ENCODE measurements at places on chromosomes 7 and 10.

DNA sequence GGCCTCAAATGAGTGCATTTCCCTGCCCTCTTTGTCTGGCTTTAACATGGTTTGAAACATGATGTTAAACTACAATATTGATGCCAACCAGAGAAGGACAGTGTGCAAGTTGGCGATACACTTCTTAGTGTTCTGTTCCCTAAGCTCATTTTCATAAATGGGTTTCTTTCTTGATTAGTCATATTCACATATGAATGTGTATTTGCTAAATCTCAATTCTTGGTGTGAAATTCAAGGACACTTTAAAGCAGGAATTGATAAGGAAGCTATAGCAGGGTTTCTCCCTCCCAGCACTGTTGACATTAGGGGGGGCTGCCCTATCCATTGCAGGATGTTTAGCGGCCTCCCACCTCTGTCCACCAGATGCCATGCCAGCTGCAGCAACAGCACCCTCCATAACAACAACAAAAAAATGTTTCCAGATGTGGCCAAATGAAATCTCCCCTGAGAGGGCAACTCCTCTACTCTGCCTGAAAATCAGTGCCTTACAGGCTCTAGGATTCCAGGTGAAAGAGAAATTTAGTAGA lies 13.1 kb downstream of the CCNY start:
- DNase-seq = no peak

DNA sequence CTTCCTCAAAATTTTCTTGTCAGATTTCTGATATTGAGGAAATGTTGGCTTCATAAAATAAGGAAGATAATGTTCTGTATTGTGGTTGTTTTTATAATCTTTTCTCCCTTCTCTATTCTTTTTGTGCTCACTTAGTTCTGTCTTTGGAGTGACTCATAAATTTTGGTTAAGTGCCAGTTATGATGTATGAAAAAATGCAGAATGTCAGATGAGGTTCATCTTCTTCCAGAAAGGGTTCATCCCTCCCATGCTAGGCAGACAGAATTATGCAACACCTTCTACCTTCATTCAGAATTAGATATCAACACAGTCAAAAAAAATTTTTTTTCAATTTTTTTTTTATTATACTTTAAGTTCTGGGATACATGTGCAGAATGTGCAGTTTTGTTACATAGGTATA lies 36.6 kb upstream of the CYP2C19 start:
- no peak for DNase-seq

- DNase-seq = peak; percentile 59
Measured at GRCh38 chr7:28530175-28530802, 118.0 kb downstream of the CREB5 start.

DNA sequence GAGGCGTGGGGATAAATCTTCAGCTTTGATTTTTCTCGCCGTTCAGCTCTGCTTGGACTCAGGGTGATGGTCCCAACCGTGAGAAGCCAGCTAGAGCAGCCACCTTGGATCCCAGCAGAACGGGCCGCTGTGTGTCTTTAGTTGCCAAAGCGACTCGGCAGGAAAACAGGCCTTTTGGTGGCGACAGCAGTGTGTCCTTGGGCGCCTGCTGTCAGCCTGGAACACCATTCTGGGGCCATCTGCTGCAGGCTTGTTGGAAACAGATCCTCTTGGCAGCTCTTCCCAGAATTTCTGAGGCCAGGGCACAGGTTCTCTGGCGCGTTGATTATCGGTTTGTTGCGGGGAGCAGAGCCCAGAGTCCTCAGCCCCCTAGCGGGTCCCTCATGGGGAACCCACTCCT lies 97.6 kb downstream of the CUX1 start:
- DNase-seq = peak; percentile 64

DNA sequence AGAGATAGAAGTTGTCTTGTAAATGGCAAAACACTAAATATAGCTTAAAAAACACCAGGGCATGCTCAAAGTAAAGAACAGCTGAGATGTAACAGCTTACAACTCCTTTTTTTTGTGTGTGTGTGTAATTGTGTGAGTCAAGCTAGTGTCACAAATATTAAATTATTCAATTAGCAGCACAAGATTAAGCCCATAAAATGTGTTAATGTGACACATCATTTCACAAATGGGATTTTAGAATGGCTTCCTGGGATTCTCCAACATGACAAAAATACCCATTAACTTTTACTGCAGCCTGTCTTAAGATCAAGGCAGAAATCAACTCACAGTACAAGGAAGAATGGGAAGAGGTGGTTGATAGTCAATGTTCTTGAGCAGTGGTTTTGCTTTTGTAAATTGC lies 251.4 kb downstream of the KIF20B start:
- no peak for DNase-seq

DNA sequence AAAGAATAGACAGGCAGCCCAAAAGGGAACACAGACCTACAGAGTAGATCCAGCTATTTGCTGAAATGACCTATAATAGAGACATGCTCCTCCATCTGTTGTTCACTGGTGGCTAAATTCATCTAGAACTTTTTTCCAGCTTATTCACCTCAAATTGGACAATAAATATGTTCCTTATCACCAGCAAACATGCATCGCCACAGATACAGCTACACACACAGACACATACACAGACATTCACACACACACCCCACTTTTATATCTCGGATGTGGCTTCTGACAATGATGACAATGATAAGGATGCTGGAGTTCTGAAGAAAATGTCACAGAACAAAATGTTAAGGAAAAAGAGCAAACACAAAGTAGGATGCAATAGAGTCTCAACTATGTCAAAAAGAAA lies 175.4 kb downstream of the LSM5 start:
- no peak for DNase-seq

- DNase-seq = no peak
Measured at GRCh38 chr10:79282388-79282787, 64.9 kb upstream of the PPIF start.

DNA sequence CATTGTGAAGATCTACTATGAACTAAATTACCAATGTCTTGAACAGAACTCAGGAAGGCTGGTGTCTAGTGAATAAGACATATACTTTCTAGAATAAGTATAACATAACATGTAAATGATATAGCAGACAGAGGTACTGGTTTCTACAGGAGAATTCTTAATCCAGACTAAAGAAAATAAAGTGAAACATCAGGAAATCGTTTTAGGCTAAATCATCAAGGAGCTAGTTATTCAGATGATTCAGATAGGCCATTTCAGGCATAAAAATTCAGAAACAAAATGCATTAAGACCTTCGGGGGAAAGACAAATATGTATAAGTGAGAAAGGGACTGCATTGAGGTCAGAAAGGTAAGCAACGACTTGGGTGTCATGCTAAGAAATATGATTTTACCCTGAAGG lies 170.6 kb downstream of the LRRN3 start:
- DNase-seq = no peak

GRCh38 chr7:54856856-54857255 lies 97.8 kb upstream of the SEC61G start:
- DNase-seq = no peak

- DNase-seq = no peak
Measured at GRCh38 chr10:123092635-123093414, 42.9 kb upstream of the HMX3 start.

GRCh38 chr7:80335511-80336231 lies 176.2 kb downstream of the GNAT3 start:
- no peak for DNase-seq

GRCh38 chr7:69640216-69640615 lies 41.9 kb downstream of the AUTS2 start:
- DNase-seq = no peak

GRCh38 chr7:154566877-154567276 lies 436.0 kb downstream of the PAXIP1 start:
- DNase-seq = no peak

GRCh38 chr7:108196004-108196403 lies 65.8 kb upstream of the LAMB4 start:
- no peak for DNase-seq

- no peak for DNase-seq
Measured at GRCh38 chr10:48446785-48447184, 140.3 kb downstream of the MAPK8 start.

- DNase-seq = no peak
Measured at GRCh38 chr7:66221442-66221841, 16.3 kb downstream of the TPST1 start.

DNA sequence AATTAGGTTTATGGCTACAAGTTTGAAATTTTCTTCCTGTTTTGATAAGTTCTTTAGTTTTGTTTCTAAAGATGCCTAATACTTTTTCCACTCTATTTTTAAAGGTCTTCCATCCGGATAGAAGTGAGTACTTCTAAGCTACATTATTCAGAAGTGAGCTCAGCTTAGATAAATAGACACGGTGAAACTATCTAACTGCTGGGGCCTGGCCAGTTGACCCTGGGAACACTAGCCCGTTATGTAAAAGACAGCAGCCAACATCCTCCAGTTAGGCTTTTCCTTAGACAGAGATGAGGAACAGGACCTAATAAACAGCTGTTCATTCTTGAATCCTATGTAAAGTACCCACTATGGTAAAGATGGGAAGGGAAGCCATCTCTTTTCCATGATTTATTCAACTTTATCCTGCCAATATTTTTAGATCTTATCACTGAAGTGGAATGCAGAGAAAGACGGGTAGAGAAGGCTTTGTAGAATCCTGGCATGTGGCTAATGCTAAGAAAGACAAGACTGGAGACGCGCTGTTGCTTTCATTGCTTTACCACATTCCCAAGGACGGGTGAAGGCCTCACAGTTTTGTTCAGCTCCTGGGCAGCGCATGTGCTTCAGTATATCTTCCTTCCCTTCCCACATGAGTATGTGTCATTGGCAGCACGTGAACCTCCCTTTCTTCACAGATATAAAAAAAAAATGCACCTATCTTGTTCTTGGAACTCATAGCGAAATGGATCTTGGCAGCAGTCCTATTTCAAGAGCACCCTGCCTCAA lies 340.0 kb upstream of the MEOX2 start:
- no peak for DNase-seq

DNA sequence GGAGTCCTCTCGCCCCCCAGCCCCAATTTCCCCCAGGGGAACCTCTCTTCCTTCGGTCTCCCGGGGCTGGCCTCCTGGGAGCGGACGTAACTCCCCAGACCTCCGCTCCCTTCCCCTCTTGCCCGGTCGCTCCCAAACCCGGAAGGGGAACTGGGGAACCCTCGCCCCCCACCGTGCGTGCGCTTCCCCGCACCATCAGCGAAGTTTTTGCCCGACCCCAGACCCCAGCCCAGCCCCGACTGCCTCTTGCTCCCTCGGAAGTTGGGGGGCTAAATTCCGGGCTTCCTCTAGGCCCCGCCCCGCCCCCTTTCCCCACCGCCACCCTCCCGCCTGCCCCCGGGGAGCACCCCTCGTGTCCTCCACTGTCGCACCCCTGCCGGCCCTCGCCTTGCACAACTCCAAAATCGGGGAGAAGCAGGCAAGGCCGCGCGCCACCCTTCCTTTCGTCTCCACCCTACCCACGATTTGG lies 436 bp downstream of the GNB2 start:
- peak; percentile 59 for DNase-seq

- no peak for DNase-seq
Measured at GRCh38 chr7:73560109-73560835, 2.8 kb upstream of the BCL7B start.

GRCh38 chr10:48943096-48943495 lies 3.5 kb upstream of the LRRC18 start:
- DNase-seq = no peak

GRCh38 chr10:125213541-125214282 lies 53.3 kb upstream of the CTBP2 start:
- no peak for DNase-seq

DNA sequence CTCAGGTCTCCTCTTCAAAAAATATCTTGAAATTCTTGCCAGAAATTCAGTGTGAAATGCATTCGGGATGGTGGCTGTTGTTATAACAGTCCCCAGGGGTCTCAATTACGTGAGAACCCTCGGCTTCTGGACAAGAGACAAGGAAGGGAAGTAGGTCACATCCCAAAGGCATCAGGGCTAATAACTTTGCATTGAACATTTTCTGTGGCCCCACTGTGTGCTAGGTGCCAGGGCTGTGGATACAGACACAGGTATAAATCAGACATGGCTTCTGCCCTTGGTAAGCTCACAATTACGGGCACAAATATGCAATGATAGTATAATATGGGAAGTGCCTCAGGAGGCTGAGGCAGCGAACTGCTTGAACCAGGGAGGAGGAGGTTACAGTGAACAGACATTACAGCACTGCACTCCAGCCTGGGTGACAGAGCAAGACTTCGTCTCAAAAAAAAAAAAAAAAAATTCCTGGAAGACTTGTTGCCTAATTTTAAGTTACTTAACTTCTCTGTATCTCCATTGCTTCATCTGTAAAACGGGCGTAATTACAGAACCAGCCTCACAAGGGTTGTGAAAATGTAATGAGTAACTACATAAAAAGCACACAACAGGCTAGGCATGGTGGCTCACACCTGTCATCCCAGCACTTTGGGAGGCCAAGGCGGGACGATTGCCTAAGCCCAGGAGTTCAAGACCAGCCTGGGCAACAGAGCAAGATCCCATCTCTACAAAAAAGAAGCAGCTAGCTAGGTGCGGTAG lies 2.5 kb upstream of the RHBDD2 start:
- DNase-seq = no peak

GRCh38 chr7:33062023-33062781 lies at the start of gene NT5C3A:
Gene NT5C3A, minus strand, starts transcription at chr7:33062776. Its CDS starts 71 bp downstream, at chr7:33062705.
- peak; percentile 24 for DNase-seq

DNA sequence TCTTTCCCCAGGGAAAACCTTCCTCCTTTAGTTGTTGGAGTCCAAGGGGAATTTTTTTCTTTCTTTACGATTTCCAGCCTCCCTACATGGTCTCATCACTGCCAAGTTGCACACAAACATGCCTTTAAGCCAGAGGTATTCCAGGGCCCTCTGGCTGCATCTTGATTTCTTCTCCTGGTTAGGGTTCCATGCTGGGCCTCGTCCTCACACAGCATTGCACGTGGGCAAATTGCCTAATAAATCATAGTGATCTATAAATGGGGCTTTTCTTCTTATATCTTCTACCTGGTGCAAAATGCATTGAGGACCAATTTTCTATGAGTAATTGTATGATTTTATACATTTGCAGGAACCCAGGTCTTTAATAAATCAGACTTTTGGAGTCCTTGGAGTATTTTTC lies 284.2 kb downstream of the C7orf25 start:
- DNase-seq = no peak

GRCh38 chr7:23471106-23471859 lies 992 bp upstream of the IGF2BP3 start:
- DNase-seq = no peak

GRCh38 chr7:43689115-43689514 lies 40.2 kb downstream of the COA1 start:
- DNase-seq = no peak
